ENCODE measurements at places on chromosomes 6 and 20.
A peak's percentile ranks its signal among the peaks of the same experiment; 100 is the strongest.

DNA sequence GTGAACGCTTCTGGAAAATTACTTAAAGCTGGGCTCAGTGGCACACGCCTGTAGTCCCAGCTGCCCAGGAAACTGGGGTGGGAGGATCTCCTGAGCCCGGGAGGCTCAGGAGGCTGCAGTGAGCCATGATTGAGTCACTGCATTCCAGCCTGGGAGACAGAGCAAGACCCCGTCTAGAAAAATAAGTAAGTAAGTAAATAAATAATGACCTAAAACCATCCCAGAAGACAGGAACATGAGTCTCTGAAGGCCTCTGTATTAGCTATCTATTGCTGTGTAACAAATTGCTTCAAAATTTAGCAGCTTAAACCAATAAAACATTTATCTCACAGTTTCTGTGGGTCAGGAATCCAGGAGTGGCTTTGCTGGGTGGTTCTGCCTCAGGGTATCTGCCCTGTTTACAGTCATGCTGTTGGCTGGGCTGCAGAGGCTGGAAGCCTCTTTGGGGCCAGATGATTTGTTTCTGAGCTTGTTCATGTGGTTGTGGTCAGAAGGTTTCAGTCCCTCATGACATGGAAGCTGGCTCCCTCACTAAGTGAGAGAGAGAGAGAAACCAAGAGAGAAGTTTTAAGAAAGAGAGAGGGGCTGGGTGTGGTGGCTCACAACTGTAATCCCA, 48.4 kb upstream of the NCOA3 start:
- peak; percentile 91 for DNase-seq

DNA sequence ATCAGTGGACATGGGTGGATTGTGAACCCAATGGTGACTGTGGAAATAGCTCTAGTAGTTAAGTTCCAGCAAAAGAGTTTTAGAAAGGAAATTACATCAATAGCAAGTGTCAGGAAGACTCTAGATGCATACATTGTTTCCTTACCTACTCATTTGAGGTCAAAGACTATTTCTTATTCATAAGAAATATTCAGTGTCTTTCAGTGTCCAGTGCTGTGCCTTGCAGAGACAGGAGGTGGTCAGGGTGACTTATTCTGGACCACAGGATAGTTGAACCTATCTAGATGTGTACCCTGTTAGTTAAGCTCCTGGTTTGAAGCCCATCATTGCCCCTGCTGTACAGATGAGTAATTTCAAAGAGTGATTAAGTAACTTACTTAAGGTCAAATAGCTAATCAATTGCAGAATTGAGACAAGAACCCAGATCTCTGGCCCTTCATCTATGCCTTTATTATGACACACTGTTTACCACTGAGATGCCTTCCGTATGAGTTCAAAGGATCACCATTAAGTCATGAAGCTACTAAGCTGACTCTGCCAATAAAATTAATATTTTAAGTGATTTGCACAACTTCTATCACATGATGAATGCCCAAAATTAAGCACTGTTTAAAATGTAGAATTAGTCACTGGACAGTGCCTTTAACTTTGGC, 136.1 kb downstream of the PDSS2 start:
- peak; percentile 18 for DNase-seq

GRCh38 chr20:58020656-58021454, 207.6 kb downstream of the ANKRD60 start:
- DNase-seq = no peak

DNA sequence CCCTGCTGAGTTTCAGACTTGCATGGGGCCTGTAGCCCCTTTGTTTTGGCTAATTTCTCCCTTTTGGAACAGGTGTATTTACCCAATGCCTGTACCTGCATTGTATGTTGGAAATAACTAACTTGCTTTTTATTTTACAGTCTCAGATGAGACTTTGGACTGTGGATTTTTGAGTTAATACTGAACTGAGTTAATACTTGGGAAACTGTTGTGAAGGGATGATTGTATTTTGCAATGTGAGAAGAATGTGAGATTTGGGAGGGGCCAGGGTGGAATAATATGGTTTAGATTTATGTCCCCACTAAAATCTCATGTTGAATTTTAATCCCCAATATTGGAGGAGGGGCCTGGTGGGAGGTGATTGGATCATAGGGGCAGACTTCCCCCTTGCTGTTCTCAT, 99.1 kb upstream of the IRAK1BP1 start:
- DNase-seq = no peak

DNA sequence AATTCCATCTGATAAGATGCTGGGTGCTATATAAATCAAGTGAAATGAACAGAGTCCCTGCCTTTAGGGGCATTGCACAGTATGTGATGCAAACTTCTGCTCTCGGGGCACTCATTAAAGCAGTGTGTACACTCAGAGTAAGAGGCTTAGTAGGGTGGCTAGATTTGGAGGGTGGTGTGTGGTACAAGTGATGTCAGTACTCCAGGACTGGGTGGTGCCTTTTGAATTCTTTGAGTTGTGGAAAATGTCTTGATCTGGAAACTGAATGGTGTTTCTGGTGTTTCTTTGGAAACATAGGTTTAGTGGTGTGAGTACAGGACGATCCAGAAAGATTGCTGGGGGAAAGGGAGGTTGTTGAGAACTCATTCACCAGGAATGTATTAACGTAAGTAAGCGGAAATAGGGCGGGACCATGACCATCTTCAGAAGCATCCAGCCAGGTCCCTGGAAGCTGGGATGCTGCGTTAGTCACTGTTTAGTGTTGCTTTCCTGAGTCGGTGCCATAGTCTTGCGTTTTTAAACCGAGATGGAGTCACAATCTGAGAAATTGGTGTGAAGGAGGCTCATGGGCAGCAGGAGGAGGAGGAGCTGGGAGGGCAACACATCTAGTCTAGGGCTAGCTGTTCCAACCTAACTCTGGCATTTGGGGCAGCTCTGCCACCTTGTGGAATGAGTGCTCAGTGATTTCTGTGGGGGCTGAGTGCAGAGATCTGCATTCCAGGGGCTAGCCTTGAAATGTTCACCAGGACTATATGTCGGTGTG, 70.3 kb downstream of the SCAND1 start:
- peak; percentile 100 for DNase-seq

GRCh38 chr6:36301781-36302180, 31.9 kb downstream of the PNPLA1 start:
- DNase-seq = no peak

GRCh38 chr6:2514965-2515543, 235.7 kb downstream of the MYLK4 start:
- DNase-seq = no peak

GRCh38 chr6:157168471-157168870, 154.8 kb downstream of the TMEM242 start:
- DNase-seq = no peak

- DNase-seq = no peak
Observed at GRCh38 chr6:12200761-12201160, 89.4 kb upstream of the EDN1 start.

All from SW 1271 (cell line).